GM04504 (cell line): ENCODE measurements at places on chromosomes 16 and 17.

DNA sequence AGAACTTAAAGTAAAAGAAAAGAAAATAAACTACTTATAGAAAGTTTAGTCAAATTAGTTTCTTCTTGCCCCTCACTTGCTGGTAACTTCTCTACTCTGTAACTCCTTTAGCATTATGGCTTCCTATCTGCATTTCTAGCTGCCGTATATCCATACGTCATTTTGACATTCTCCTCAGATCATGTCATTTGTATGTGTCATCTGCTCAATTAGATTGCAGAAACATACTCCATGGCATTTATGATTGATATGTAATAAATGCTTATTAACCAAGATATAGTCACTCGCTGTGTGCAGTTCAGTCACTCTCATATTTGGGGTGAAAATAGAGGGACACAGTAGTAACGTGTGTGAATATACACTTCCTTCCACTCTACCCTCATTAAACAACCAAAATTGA is 103.4 kb downstream of the ZNF18 start:
- no peak for DNase-seq

GRCh38 chr17:75036643-75037268 is 10.0 kb downstream of the ATP5PD start:
- peak; percentile 77 for DNase-seq

- DNase-seq, result no peak
Measured at GRCh38 chr17:50816271-50816670, 19.1 kb upstream of the WFIKKN2 start.

GRCh38 chr17:6135996-6136395 is 65.8 kb downstream of the WSCD1 start:
- no peak for DNase-seq

DNA sequence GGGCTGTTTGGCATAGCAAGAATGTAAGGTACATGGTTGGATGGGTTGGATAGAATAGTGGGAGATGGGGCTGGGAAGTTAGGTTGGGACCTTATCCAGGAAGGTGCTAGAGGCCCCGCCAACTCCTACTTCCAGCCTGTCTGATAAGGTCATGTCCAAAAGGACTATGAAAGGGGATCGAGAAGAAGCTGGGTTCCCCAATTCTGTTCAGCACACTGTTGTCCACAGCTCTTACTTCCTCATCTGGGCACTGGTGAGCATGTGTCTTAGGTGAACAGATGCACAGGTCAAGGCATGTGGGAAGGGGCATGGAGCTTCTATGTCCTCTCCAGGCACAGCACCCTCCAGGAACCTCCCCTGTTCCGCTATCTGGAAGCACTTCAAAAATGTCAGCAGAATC is 5.6 kb upstream of the ULK2 start:
- DNase-seq, result no peak

GRCh38 chr16:5634666-5635180 is 537.1 kb upstream of the EEF2KMT start:
- DNase-seq, result no peak

GRCh38 chr16:10678655-10679054 is 16.1 kb downstream of the TEKT5 start:
- DNase-seq, result no peak

GRCh38 chr17:11499881-11500280 is 98.4 kb upstream of the DNAH9 start:
- DNase-seq, result no peak

DNA sequence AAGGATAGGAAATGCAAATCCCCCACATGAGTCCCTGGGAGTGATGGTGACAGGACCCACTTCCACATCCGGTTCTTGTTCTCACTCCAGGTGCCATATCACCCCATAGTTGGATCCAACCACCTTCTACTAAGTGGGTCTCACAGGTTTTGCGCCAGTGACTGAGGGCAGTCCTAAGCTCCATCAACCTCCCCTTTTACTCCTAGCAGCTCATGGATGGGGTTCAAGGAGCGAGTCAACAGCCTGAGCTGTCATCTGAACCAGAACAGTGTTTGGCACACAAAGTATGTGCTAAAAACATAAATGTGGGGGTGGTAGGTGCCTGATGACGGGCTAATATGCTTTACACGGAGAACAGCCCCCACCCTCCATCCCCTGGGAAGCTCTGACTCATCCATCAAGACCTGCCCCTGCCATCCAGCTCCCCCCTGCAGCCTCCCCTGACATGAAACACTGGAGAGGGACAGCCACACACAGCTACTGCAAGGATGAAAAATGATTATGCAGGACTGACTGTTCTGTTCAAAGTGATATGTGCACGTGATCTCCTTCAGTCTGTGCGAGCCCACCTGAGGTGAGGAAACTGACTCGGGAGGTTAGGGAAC is 143.2 kb upstream of the CDH5 start:
- DNase-seq, result no peak

DNA sequence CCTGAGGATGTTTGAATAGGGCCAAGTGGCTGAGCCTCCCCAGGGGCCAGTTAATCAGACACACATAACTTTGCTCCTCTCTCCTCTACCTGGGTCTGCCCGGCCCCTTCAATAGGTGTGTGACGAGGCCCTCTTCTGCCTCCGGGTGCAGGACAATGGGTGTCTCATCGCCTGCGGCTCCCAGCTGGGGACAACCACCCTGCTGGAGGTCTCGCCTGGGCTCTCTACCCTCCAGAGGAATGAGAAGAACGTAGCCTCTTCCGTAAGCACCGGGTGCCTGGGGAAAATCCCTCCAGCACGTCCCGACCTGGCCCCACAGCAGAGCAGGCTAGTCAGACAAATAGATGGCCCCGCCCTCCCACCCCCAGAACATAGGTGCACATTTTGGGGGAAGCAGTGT is 16.1 kb upstream of the KIF19 start:
- DNase-seq, result no peak

DNA sequence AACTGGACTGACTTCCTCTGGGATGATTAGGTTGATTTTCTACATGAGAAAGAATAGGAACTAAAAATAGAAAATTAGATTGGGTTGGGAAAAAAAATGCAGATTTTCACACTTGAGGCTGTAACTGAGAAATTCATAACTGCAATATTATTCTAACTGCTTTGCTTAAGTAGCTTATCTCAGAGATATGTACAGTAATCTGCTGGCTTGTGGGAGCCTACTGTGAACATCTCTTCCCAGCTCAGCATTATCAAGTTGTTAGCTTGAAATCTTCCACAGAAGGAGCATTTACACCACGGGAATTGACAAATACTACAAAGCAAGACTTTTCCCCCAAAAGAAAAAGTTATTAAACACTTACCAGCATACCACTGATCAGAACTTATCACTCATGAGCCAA is 58.9 kb downstream of the CNTNAP4 start:
- no peak for DNase-seq

GRCh38 chr16:4147236-4147635 is 31.0 kb upstream of the ADCY9 start:
- no peak for DNase-seq

GRCh38 chr16:59597269-59597668 is 863.2 kb upstream of the GOT2 start:
- no peak for DNase-seq

GRCh38 chr16:5325932-5326331 is 228.3 kb upstream of the EEF2KMT start:
- no peak for DNase-seq

DNA sequence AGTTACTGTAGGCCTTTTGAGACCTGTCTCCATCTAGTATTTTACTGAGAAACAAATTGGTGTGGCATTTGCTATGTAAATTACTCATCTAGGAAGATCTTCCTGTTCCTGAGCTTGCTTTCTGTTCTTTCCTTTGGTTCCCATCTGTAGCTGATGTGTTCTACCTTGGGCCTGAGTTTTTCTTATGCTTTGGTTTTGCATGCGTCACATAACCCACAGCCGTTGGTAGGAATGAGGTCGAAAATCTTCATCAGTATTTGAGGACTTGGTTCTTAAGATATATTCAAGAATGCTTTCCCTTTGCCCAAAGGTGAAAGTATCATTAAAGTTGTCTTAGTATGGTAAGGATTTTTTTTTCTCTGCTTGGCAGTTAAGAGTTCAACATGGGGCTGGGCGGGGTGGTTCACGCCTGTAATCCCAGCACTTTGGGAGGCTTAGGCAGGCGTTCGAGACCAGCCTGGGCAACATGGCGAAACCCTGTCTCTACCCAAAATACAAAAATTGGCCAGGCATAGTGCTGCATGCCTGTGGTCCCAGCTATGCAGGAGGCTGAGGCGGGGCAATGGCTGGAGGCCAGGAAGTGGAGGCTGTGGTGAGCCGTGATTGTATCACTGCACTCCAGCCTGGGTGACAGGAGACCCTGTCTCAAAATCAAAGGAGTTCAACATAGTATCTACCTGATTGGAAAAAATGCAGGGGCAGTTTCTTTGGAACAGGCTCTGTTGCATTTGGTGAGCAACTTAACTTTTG is 28.8 kb downstream of the IST1 start:
- DNase-seq, result no peak
